A549 (cell line): ENCODE measurements at places on chromosomes 16 and 17. TPM values are rescaled to one million over a fixed set of nuclear protein-coding genes. Genes with fewer than 3 reads are reported as not detected.

DNA sequence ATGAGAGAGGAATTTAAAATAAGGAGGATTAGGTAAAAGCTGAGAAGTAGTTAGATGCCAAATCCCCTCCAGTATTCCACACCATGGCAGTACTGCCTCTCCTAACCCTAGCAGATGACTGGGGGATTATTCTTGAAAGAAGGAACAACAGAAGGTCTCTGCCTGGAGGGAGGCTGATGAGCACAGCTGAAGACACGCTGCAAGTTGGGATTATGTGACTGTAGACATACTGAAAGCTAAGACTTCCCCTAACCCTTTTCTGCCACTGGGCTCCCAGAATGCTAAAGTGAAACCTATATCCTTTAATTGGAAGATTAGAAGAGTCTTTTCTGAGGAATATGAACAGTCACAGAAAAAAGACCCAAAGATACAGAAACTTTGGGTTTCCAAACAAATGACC is 27.7 kb upstream of the SLC46A1 start:
- DNase-seq = no peak

DNA sequence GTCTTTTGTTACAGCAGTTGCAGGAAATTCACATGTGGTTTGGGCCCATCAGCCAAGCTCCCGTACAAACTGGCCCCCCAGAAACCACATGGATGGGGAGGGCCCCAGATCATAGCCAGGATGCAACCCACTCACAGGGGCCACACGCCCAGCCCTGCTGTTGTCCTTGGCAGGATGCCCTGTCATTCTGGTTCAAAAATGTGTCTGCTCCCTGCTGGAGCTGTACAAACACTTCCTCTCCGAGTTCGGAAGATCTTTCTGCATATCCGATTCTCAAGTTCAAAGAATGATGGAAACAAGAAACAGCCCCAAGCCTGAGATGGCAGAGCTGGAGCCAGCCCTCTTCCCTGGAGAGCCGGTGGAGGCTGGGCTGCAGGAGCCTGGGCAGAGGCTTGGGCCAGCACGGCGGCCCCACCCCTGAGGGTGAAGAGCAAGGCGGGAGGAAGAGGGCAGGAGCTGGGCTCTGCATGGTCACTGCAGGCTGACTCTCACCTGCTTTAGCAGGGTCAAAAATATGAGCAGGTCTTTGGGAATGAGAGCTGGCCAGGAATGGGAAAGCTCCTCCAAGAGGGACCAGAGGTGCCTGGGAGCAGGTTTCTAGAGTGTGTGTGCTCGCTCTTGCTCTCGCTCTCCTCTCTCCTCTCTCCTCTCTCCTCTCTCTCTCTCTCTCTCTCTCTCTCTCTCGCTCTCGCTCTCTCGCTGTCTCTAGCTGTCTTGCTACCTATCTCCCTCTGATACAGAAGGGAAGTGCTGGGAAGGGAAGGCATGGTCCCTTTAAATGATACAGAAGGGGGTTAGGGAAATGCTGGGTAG is 34.7 kb upstream of the ENPP7 start:
- DNase-seq = no peak

TBC1D10B gene
- 21.5 to 24.0 TPM (median 23.2 TPM) in 3 replicates for polyA plus RNA-seq

DNA sequence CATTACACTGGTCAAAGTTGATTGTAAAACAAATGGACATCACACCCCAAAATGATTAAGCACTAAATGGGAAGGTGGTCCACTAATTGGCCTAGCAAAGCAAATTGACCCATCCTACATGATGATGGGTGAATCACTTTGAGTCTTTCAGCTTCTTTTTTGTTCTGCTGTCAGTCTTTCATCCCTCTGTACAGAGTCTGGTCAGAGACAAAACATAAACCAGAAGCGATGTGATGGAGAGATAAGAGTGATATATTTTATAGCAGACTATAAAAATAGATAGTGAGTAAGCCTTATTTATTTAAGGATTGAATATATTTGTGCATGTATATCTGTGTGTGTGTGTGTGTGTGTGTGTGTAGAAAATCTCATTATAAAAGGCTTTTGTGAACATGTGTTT is 618.4 kb upstream of the SOX9 start:
- DNase-seq = no peak

GDPD1 gene
- 1.5 to 2.4 TPM (median 2.3 TPM) in 3 replicates for polyA plus RNA-seq

DNA sequence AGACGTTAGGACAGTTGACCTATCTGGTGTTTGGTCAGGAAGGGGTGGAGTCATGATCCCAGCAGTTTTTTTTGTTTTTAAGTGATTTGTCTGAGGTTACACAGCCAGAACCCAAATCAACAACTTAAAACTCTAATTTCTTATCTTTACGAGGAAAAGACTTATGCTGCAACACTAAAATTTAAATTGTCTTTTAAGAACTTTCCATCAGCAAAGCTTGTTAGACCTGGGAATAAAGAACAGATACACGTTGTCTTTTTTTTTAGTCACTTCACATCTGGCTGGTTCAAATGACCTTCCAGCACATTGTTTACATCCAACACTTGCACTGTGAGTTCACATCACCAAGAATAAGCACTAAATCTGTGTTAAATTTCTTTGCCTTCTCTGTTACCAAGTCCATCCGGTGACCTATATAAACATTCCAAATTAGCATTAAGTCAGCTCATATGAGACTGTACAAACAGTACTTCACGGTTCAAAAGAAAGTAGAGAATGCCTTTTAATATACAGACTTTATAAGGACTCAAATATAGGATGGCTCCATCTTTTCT is 115.0 kb downstream of the HS3ST2 start:
- DNase-seq = no peak

DNA sequence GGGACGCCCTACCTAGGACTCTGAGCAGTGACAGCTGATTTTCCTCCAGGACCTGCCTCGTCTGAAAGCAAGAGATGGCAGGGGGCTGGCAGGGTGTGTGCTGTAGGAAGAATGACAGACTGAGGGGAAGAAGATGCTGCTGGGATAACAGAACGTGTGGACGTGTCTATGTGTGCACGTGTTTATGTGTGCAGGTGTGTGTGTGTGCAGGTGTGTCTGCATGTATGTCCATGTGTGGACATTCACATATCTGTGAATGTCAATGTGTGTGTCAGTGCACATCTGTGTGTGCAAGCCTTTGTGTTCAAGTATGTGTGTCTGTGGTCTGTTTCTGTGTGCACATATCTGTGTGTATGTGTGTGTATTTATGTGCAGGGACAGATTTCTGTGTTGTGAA is 132.5 kb downstream of the SDK2 start:
- DNase-seq = no peak

OSGIN1 gene
- polyA plus RNA-seq = 37.6 to 49.1 TPM (median 39.1 TPM) in 3 replicates

ARHGDIG gene
- 1.3 to 1.9 TPM (median 1.4 TPM) in 3 replicates for polyA plus RNA-seq

- no peak for DNase-seq
These were observed 7.9 kb downstream of the HIRIP3 start for GRCh38 chr16:29987371-29988085.
